Activated T-helper 1 cell treated with anti-CD3 and anti-CD28 coated beads, Interleukin-12 subunit alpha, Interleukin-12 subunit beta, Interleukin-2, Interleukin-4 antibody, amounts not matched to agents 30 ng/mL and 10 ng/mL and 1 ng/mL, durations not matched to agents 14 hours and 24 hours and 36 hours (primary cell): ENCODE measurements at places on chromosomes 7 and 10. TPM values are rescaled to one million over a fixed set of nuclear protein-coding genes. Genes with fewer than 3 reads are reported as not detected.

- H3K27ac ChIP-seq: no peak overlapping the region
- no peak overlapping the region for H3K4me3 ChIP-seq
- no peaks in the 10 kb centered on the region for H3K36me3 ChIP-seq
- H3K4me1 ChIP-seq: no peaks in the 10 kb centered on the region
These were observed 359.7 kb downstream of the CRPPA start for GRCh38 chr7:16061630-16062029.

DNA sequence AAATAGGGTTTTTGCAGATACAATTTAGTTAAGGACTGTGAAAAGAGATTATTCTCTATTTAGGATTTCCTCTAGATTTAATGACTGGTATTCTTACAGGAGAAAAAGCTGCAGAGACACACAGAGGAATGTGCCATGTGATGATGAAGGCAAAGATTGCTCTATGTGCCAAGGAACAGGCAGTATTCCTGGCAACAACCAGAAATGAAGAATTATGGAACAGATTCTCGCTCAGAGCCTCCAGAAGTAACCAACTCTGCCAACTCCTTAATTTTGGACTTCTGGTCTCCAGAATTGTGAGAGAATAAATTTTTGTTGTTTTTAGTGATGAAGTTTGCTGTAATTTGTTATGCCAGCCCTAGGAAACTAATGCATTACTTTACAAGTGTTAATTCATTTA, 307.6 kb upstream of the SEMA3A start:
- H3K36me3 ChIP-seq: no peaks in the 10 kb centered on the region
- H3K27ac ChIP-seq: no peak overlapping the region
- no peaks in the 10 kb centered on the region for H3K27me3 ChIP-seq
- no peak for DNase-seq
- H3K4me1 ChIP-seq: no peaks in the 10 kb centered on the region
- no peak overlapping the region for H3K4me3 ChIP-seq

GRCh38 chr10:4512671-4513240, 313.3 kb upstream of the AKR1E2 start:
- peaks cover 12% of the 10 kb centered on the region for H3K4me1 ChIP-seq
- DNase-seq: no peak
- H3K36me3 ChIP-seq: peaks cover 2% of the 10 kb centered on the region
- no peak overlapping the region for H3K27ac ChIP-seq
- H3K4me3 ChIP-seq: no peak overlapping the region
- peaks cover 13% of the 10 kb centered on the region for H3K27me3 ChIP-seq

GRCh38 chr7:137669706-137670105, 177.1 kb downstream of the DGKI start:
- no peaks in the 10 kb centered on the region for H3K4me1 ChIP-seq
- no peak overlapping the region for H3K27ac ChIP-seq
- no peak overlapping the region for H3K4me3 ChIP-seq
- H3K27me3 ChIP-seq: no peaks in the 10 kb centered on the region
- peaks cover 1% of the 10 kb centered on the region for H3K36me3 ChIP-seq

DNA sequence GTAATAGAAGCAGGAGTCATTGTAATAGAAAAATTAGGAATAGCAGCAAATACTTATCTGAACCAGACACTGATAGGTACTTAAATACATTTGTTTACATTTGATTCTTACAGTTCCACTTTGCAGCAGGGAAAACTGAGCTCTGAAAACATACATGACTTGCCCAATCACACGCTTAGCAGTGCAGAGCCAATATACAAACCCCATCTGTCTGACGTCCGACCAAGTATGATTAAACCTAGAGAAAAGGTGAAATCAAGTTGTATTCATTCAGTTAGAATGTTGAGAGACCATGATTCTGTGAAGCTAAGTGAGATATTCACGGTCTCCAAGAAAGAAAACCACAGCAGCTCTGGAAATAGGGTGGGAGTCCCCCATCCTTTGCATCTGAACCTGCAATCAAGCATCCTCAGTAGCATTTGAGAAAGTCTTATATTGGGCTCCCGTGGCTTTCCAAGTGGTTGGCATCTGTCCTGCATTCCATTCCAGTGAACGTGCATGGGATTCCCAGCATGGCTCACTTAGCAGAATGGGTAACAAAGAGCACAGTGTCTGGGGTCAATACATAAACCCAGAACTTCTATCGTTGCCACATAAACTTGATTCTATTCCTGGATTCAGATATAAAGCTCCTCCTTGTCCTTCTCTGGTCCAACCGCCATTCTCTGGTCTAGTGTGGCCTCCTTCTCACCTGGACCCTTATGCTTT, 148.7 kb upstream of the RSU1 start:
- no peaks in the 10 kb centered on the region for H3K36me3 ChIP-seq
- H3K27ac ChIP-seq: no peak overlapping the region

DNA sequence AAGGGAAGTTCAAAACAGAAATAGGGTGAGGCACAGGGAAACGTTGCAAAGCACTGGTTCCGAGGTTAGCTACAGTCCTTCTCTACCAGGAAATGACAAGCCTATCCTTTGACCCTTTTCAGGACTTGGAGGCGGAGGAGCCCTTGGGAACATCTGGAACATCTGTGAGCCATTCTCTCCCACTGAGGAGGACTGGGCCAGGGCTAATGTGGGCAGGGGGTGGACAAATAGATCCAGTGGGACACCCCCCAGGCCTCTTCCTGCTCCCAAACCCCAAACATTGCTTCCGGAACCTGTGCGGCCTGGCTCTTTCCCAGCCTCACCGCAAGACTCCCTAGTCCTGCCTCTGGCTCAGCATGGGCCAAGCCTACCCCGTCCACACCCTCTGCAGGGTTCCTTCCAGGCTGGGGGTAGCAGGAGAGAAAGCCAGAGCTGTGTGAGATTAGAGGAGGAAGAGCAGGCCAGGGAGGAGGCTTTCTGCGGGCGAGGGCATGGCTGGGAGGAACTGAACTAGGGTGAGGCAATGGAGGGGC, 36.5 kb downstream of the GHRHR start:
- no peak overlapping the region for H3K27ac ChIP-seq
- H3K4me3 ChIP-seq: no peak overlapping the region
- DNase-seq: no peak

DNA sequence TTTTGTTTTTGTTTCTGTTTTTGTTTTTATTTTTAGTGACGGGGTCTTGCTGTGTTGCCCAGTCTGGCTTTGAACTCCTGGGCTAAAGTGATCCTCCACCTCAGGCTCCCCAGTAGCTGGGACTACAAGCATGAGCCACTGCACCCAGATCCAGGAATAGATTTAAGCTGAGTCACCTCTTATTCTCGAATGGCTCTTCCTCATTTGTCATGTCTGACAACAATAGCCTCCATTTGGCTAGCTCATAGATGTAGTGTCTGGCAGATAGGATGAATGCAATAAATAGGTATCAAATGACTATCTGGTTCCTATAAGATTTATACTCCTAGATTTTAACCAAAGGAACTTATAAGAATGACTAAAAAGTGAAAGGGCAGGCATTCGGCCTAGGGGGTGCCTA, 172.9 kb downstream of the TMEM26 start:
- H3K27ac ChIP-seq: no peak overlapping the region
- peaks cover 10% of the 10 kb centered on the region for H3K4me1 ChIP-seq
- no peak overlapping the region for H3K4me3 ChIP-seq
- peaks cover 24% of the 10 kb centered on the region for H3K27me3 ChIP-seq
- no peaks in the 10 kb centered on the region for H3K36me3 ChIP-seq

GRCh38 chr10:116634126-116634975, 13.6 kb downstream of the PNLIPRP2 start:
- peaks cover 3% of the 10 kb centered on the region for H3K27me3 ChIP-seq
- no peaks in the 10 kb centered on the region for H3K36me3 ChIP-seq
- H3K4me1 ChIP-seq: no peaks in the 10 kb centered on the region
- no peak overlapping the region for H3K27ac ChIP-seq

DNA sequence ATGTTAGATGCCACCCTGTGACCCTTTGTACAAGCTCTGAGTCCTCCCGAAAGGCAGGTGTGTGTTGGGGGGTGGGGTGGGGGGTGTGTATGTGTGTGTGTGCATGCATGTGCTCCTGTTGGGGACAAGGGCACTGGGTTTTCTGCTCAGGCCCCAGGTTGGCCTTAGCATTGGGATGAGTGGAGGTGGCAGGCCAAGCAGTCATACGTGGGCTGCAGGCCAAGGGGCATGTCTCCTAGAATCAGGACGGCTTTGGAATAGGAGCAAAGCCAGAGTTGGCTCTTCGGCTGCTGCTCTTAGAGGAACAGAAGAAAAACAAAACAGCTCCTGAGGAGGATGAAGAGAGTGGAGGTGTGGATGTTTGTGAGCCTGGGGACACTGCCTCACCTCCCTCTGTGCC, 26.0 kb downstream of the HSPA12A start:
- H3K27ac ChIP-seq: no peak overlapping the region
- no peak for DNase-seq
- peaks cover 26% of the 10 kb centered on the region for H3K27me3 ChIP-seq
- H3K4me1 ChIP-seq: no peaks in the 10 kb centered on the region
- H3K4me3 ChIP-seq: no peak overlapping the region

GRCh38 chr10:79162861-79163665, 94.3 kb downstream of the ZMIZ1 start:
- H3K4me1 ChIP-seq: no peaks in the 10 kb centered on the region
- H3K27me3 ChIP-seq: peaks cover 2% of the 10 kb centered on the region
- H3K36me3 ChIP-seq: no peaks in the 10 kb centered on the region
- no peak overlapping the region for H3K27ac ChIP-seq

- H3K4me3 ChIP-seq: no peak overlapping the region
- H3K36me3 ChIP-seq: no peaks in the 10 kb centered on the region
- no peak for DNase-seq
- no peak overlapping the region for H3K27ac ChIP-seq
These were observed 336.6 kb downstream of the HGF start for GRCh38 chr7:81433206-81433605.

DNA sequence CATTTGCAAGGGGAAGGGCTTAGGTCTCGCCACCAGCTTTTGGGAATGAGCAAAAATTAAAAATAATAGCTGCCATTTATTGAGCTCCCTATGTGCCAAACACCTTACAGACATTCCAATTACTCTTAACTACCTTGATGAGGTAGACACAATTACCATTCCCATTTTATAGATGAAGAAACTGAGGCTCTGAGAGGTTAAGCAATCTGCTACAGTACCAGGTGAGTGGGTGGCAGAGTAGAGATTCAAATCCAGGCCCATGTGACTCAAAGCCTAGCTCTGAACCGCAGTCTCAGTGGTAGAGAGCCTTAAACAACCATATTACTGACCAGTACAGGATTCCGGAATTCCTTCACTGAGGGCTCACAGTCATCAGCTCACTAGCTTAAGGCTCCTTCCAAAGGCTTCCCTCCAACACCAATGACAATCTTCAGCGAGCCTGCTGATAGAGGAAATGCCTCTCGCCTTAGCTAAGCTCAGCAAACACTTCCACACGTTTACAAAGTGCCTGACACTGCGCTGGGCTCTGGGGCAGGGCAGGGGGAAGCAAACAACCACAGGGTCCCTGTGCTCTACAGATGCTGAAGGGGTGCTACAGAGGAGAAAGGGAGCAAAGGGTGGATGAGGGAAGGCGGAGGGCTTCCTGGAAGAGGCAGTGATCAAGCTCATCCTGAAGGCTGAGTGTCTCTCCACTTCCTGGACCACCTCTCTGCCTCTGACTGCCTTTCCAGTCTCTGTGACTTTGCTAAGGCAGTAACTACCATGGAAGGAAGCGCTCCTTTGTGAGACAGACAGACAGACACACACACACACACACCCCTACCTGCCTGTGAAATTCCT, 7.4 kb downstream of the LRRC20 start:
- no peaks in the 10 kb centered on the region for H3K27me3 ChIP-seq
- H3K36me3 ChIP-seq: no peaks in the 10 kb centered on the region
- no peak for DNase-seq
- no peak overlapping the region for H3K4me3 ChIP-seq
- H3K27ac ChIP-seq: no peak overlapping the region

- DNase-seq: no peak
- H3K27ac ChIP-seq: no peak overlapping the region
- H3K36me3 ChIP-seq: no peaks in the 10 kb centered on the region
- H3K4me1 ChIP-seq: no peaks in the 10 kb centered on the region
- no peak overlapping the region for H3K4me3 ChIP-seq
These were observed 383.8 kb downstream of the TNS3 start for GRCh38 chr7:47198159-47198558.

DNA sequence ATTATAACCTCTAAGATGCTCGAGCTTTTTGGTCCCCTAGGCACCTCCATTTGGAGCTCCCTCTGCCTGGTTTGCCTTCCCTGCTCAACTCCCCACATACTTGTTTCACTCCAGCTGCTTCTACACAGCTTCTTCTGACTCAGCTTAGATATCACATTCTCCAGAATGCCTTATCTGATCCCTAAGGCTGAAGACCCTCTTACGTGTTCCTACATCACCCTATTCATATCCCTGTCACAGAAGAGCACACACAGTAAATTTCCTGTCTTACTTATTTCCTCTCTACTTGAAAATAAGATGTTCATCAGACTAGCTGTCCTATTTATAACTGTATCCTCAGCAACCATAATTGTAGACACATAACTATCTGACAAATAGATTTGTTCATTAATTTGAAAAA, 61.3 kb upstream of the RNF148 start:
- no peaks in the 10 kb centered on the region for H3K4me1 ChIP-seq
- H3K4me3 ChIP-seq: no peak overlapping the region
- no peaks in the 10 kb centered on the region for H3K36me3 ChIP-seq
- H3K27me3 ChIP-seq: no peaks in the 10 kb centered on the region

- H3K4me1 ChIP-seq: peaks cover 87% of the 10 kb centered on the region
- H3K27ac ChIP-seq: no peak overlapping the region
- H3K27me3 ChIP-seq: no peaks in the 10 kb centered on the region
- no peak overlapping the region for H3K4me3 ChIP-seq
- H3K36me3 ChIP-seq: peaks cover 5% of the 10 kb centered on the region
These were observed 25.7 kb upstream of the PDCD4 start for GRCh38 chr10:110845756-110846620.

- no peak overlapping the region for H3K4me3 ChIP-seq
- no peak overlapping the region for H3K27ac ChIP-seq
- no peaks in the 10 kb centered on the region for H3K27me3 ChIP-seq
These were observed 65.3 kb downstream of the GFRA1 start for GRCh38 chr10:116207690-116208089.

- H3K4me1 ChIP-seq: no peaks in the 10 kb centered on the region
- DNase-seq: no peak
These were observed 102.4 kb downstream of the SLIT1 start for GRCh38 chr10:97083228-97083829.

GRCh38 chr7:104929921-104930320, 84.1 kb upstream of the KMT2E start:
- no peak for DNase-seq
- peaks cover 11% of the 10 kb centered on the region for H3K4me1 ChIP-seq
- H3K4me3 ChIP-seq: no peak overlapping the region
- H3K27me3 ChIP-seq: no peaks in the 10 kb centered on the region

GRCh38 chr7:155509359-155509724, 37.0 kb downstream of the CNPY1 start:
- H3K36me3 ChIP-seq: peaks cover 10% of the 10 kb centered on the region
- H3K4me1 ChIP-seq: peaks cover 18% of the 10 kb centered on the region
- H3K27me3 ChIP-seq: peaks cover 77% of the 10 kb centered on the region

ELMO1 gene
- 113 and 119 TPM in 2 replicates for total RNA-seq

ZP3 gene
- total RNA-seq: 4.0 and 4.2 TPM in 2 replicates

PNLIPRP3 gene
- total RNA-seq: not detected in 2 replicates

CCDC146 gene
- total RNA-seq: 1.2 and 2.1 TPM in 2 replicates

IQCE gene
- 10.5 and 11.1 TPM in 2 replicates for total RNA-seq

H2BK1 gene
- total RNA-seq: not detected in 2 replicates

PRR15 gene
- not detected in 2 replicates for total RNA-seq

SPOCK2 gene
- total RNA-seq: 139 and 142 TPM in 2 replicates
